ENCODE measurements at places on chromosomes 1 and 21.

DNA sequence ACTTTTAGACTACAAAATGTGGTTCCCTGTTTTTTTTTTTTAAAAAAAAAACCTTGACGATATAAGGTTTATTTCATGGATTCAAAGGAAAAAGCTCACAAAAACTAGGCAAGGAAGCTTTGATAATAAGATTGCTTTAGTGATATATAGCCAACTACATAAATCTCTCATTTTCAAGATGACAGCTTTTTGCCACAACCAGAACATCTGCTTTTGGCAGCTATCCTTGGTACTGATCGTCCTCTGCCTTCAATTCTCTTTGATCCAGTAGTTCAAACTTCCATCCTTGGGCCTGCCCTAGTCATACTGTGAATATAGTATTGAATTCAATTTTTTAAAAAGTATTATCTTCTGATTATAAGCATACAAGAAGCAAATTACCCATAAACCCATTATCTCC lies 72.9 kb upstream of the CD53 start:
- DNase-seq = no peak

GRCh38 chr1:58162952-58163550 lies 383.5 kb downstream of the OMA1 start:
- DNase-seq = no peak

DNA sequence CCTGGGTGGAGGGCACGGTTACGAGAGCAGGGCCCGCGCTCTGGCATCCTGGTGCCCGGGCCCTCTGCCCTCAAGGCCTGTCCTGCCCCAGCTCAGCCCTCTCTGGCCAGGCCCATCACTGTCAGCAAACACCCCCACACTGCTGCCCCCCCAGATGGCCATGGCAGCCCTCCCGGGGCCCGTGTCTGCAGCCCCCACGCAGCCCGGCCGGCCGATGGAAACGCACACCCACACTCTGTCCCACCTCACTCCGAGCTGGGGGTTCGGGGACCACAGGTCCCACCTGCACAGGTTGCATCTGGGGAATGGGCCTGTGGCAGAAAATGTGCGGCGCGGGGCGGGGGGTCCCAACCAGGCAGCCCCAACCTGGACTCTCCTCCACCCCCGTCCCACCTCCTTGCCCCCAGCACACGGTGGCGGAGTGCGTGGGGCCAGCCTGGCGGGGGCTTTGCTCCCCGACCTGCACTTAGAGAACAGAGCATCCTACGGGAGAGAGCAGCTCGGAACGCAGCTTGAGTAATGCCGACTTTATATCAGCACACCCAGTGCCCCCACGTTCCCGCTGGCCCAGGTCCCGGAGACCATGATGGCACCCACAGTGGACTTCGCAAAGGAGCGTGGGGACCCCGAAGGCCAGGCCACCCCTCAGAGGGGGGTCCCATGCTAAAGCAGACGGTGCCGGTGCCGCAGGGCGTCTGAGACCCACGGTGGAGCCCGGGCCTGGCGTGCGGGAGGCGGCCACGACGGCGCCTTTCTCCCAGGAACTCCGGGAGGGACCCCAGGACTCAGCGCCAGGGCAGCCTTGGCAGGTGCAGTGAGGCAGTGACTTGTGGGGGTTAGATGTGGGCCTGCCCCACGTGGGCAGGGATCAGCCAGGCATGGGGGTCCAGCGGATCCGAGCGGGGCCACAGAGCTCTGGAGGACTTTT lies 7.5 kb upstream of the RNF223 start:
- no peak for DNase-seq

- DNase-seq = no peak
Observed at GRCh38 chr1:46172321-46172720, 2.6 kb upstream of the TSPAN1 start.

DNA sequence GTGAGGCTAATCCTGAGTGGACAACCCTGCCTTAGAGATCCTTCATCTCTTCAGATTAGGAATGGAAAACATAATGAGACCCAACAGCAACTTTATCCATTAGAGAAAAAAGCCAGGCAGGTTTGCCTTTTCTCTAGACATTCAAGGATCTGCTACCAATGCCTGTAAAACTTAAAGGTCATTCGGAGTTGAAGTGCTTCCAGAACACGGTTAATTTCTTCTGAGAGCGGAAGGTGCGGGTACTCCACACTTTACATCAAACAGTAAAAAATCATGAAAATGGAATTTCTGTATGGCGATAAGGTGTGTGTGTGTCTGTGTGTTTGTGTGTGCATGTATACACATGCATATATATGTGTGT lies 65.2 kb upstream of the PRKACB start:
- DNase-seq = no peak

GRCh38 chr1:229949500-229949899 lies 117.5 kb upstream of the GALNT2 start:
- DNase-seq = no peak

GRCh38 chr1:48684381-48684780 lies 92.3 kb downstream of the BEND5 start:
- DNase-seq = no peak

GRCh38 chr1:92838519-92838918 lies 6.7 kb downstream of the RPL5 start:
- no peak for DNase-seq

GRCh38 chr1:2556678-2557481 lies 709 bp downstream of the TNFRSF14 start:
- no peak for DNase-seq

DNA sequence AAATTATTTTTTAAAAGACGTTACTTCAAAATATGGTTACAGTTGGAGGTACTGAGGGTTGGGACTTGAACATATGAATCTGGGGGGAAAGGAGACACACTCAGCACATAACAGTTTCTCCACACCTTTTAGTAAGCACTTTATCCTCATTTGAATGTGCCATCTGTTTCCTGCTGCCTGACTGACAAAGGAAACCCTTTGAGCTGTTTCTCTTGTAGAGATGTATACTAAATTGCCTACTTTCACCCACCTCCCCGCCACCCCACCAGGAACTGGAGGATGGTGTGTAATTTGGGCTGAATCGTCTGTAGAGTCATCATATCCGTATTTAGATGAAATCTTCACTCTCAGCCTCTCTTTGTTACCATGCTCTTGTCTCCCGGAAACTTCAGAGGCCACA lies 108.1 kb downstream of the KAZN start:
- no peak for DNase-seq

DNA sequence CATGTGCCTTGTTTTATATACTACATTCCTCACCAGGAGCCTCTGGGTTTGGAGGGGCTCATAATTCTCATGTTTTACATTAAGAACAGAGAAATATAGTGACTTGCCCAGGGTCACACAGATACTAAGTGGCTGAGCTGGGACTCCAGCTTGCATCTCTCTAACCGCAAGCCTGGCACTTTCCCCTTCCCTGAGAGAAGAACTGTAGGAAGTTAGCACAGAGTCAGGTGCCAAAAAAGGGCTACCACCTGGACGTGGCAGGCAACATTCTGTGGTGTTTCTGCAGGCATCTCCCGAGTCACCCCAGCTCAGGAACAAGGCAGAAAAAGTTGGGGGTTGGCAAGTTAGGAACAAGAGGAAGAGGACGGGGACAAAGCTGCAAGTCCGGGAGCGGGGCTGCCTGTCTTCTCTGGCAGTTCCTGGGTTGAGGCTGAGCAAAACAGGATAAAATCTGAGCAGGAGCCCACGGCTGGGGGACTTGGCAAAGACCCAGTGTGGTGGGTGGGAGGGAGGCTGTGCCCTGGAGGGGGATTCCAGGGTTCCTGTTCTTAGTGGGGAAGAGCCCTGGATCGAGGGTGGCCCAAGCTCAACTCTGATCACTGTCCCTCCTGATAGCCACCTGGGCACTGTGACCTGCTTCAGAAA lies 9.8 kb downstream of the PLA2G5 start:
- DNase-seq = no peak

DNA sequence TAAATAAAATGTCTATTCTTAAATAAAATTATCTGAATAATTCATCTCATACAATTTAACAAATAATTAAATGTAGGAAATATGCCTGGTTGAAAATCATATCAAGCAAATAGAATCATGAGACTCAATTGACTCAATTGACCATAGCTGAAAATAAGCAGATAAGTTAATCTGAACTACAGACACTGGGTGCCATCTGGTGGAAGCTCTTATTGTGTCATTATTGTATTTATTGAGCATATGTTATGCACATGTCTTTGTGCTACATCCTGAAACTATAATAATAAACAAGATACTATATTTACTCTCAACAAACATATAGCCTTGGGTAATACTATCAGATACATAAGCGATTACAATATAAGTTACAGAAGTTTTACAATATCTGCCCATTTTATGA lies 41.0 kb downstream of the BRINP3 start:
- no peak for DNase-seq

DNA sequence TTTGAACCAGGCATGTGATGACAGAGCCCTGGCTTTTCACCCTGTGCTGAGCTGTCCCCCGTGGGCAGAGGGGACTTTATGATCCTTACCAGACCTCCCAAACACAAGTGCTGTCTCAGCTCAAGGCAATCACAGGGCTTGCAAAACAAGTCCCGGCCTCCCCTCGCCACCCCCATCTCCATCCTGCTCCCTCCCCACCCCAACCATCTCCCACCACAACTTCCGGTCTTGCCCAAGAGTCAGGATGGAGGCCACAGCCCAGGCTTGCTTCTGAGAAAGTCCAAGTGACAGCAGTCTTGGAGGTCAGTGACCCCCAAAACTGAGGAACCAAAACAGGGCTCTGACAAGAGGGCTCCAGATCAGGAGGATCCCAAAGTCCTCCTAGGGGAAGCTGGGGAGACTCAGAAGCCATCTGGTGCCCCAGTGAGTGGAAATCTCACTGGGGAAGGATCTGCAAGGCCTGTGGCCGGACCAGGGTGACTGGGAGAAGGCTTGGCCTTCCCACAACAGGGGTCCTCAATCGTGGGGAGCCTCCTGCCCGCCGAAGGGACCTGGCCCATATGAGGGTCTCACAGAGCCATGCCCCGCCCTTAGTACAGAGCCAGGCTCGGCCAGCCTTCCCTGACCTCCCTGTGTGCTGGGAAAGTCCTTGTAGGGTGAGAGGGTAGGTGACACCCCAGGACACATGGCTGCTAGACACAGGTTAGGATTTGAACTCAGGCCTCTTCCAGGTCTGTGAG lies 4.5 kb upstream of the SDC3 start:
- no peak for DNase-seq

GRCh38 chr1:15765495-15766194 lies 7.0 kb downstream of the FBLIM1 start:
- no peak for DNase-seq

GRCh38 chr1:185397183-185397582 lies 80.1 kb upstream of the IVNS1ABP start:
- DNase-seq = no peak

GRCh38 chr21:35909456-35910223 lies 150.7 kb downstream of the SETD4 start:
- no peak for DNase-seq

DNA sequence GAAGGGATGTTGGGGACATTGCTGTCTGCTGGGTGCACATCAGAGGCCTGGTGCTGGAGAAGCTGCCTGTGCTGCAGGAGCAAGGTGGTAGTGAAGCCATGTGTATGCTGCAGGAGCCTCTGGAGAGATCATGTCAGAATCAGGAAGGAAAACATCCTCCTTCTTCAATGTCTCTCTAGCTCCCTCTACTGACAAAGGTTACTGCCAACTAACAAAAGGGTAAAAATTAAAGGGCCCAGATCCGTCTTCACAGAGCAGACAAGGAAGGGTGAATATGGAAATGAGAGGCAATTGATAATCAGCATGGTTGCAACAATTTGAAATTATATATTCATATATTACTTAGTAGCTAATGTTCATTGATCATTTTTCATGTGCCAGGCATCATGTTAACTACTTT lies 32.2 kb downstream of the FAM177B start:
- no peak for DNase-seq

GRCh38 chr1:41255978-41256377 lies 13.9 kb upstream of the SCMH1 start:
- DNase-seq = no peak

DNA sequence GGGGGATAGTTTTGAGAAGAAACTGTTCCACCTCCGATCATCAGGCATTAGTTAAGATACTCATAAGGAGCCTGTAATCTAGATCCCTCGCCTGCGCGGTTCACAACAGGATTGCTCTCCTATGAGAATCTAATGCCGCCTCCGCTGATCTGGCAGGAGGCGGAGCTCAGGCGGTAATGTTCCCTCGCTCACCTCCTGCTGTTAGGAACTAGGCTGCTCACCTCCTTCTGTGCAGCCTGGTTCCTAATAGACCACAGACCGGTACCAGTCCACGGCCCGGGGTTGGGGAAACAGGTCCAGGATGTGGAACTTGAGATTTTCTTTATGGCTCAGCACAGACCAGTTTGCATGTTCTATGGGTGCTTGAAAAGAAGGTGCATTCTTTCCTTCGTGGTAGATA lies 27.2 kb upstream of the FAM3B start:
- no peak for DNase-seq

DNA sequence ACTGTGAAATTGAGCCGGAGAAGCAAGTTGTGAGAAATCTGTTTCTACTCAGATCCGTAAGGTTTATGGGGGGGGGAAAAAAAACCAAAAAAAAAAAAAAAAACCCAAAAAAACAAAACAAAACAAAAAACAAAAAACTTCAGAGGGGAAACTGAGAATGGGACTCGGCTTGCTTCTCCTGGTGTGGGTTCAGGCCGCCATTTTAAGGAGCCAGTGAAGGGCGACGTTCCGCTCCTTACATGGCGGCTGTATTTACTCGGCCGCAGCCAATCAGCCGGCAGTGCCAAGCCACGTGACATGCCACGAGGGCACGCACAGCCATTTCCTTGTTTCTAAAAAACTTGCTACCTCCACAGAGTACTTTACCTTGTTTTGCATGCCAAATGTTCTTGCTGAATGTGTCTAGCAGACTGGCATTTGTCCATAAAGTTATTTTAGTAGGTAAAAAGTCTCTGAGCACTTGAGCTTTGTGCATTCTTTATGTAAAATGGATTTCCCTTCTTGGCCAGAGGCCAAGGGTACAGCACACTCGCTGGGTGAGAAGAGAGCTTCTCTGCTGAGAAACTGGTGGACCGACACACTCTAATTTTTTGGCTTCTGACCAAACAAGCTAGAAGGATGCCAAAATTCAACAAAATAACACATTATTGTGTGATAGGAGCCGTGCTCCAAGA lies 101.8 kb downstream of the NFIA start:
- DNase-seq = no peak

DNA sequence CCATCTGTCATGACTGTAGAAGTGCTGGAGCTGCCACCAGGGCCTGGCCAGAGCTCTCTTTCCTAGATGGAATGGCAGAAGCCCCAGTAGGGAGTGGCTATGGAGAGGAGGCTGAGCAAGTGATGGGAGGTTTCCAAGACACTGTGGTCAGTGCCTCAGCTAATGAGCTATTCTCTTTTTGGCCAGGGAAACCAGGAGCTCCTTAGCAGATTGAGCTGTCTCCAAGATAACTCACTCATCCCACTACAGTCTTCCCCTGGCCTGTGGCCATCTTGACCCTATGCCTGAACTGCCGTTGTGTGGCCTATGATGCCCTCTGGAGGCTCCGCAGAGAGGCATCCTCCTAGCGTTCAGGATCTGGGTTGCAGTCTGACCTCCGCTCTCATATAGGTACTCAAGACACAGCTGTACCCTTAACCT lies 60.5 kb downstream of the ERI3 start:
- DNase-seq = no peak

- DNase-seq = no peak
Observed at GRCh38 chr1:236009857-236010256, 55.0 kb downstream of the NID1 start.
